ENCODE measurements at places on chromosomes 12 and 14.

DNA sequence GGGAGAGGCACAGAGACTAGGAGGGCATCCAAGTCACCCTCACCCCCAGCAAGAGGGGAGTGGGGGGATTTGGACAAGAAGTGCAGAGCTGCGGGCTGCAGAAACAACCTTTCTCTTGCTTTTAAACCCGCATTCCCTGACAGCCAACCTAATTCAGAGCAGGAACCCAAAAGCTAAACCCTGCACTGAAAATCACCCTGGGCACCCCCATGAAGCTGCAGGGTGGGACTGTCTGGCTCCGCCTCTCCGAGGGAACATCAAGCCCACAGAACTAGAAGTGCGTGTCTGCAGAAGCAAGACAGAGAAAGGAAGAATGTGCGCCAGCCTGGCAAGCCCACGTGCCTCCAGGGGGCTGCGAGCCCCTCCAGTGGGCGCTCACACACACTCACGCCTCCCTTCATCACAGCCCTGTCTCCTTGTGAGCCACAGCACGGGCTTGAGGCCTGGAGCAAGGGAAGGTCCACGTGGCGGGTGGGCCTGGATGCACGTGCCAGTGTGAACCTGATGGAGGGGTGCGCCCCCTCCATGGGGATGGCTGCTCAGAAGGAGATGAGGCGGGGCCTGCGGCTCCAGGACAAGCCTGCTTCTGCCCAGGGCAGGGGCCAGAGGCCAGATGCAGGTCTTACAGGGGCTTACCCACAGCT, 27.8 kb upstream of the PNMA1 start:
- DNase-seq, result peak; percentile 24

DNA sequence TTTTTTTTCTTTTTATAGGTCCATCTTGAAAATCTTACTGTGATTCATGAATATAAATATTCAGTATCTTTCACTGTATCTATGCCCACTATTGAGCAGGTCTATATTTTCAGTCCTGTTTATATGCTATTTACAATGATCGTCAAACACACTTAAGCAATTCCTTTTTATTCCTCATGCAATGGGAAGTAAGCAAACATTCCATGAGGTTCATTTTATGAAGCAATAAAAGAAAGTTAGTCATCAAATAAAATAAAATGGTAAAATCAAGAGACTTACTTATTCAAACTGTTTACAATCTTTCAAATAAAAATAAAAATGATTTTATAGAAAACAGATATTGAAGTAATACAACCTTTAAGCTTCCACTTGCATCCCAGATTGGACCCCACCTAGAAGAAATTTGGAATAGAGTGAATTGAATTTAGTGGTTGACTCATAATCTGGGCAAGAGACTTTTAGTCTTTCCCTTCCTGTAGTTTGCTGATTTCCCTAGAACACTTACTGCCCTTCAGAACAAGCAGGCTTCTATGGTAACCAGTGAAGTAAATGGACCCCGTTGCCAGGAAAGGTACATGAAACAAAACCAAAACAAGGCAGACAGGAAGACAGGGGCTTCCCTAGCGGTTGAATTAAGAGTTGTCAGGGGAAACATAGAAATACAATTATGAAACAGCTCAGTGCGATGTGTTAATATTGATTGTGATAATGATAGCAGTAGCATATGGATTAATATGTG, 241.0 kb upstream of the ATP2B1 start:
- DNase-seq, result peak; percentile 40

- DNase-seq, result no peak
These were observed 609.3 kb downstream of the DIO2 start for GRCh38 chr14:79602045-79602444.

GRCh38 chr12:45725631-45726602, 3.6 kb upstream of the ARID2 start:
- DNase-seq, result no peak

DNA sequence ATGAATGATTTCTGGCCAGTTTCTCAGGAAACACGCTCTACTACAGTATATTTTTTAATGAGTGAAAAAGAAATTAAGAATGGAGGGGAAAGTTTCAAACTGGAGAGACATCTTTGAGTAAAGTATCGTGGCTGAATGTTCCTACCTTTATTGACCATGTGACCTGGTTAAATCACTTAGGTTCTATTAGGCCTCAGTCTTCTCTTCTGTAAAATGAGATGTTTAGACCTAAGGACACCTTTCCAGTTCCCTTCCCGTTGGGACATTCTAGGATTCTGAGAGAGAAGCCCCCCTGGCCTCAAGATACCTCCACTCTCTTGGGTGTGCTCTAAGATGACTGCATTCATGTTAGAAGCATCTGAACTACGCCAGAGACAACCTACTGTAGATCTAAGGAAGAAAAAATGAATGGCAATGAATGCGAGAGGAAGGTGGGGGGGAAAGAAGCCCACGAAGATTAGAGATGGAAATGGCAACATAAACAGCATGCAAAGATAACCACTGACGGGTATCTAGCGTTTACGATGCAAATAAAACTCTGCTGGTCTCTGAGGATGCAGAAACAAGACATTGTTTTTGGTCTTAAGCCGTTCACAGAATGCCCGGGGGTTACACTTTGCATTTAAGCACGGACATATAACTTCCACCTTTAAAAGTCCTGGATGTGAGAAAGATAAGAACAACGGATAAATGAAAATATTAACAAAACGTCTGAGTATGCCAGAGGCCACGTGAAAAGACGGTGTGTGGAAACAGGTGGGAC, 599 bp upstream of the CPSF6 start:
- no peak for DNase-seq

GRCh38 chr12:52053536-52054209, 2.4 kb downstream of the NR4A1 start:
- DNase-seq, result no peak

GRCh38 chr12:40262657-40263056, 37.9 kb downstream of the LRRK2 start:
- DNase-seq, result no peak

DNA sequence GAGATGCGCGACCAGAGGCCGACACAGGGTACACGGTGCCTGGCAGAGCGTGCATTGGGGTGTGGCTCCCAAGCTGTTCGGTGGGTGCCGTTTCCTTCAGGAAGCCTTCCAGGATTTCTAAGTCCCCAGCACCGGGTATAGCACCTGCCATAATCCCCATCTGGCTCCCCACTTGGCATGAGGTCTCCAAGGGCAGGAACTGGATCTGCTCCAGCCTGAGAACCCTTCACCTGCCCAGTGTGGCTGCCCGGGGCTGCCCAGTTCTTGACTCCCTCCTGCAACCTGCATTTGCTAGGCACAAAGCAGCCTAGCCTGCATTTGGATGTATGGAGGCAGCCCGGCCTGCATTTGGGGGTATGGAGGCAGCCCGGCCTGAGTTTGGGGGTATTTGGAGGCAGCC, 69.7 kb downstream of the RFLNA start:
- DNase-seq, result no peak

DNA sequence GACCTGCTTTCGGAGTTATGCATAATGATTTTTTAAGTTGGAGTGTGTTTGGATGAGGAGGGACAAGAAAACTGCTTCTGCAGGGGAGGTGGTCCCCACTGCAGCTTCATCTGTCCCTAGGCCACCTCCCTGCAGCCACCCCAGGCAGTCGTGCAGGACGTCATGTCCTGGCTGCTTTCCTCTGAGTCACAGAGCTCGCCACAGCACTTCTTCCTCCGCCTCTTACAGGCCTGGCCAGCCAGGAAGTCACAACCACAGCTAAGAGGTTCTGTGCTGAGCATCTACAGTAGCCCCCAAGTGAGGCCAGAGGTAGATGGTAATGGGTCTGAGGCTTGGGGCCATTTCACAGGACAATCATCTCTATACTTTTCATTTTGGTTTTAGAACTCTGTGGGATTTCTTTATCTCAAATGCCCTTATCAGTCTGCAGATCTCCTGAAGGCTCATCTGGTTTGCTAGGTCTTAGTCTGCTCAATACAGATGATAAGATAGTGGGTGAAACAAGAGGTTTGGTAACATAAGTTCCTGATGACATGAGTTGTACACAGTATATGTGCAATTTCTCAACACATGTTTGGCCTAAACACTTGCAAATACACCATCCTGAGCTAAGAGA, 106.4 kb downstream of the ARF6 start:
- peak; percentile 78 for DNase-seq

DNA sequence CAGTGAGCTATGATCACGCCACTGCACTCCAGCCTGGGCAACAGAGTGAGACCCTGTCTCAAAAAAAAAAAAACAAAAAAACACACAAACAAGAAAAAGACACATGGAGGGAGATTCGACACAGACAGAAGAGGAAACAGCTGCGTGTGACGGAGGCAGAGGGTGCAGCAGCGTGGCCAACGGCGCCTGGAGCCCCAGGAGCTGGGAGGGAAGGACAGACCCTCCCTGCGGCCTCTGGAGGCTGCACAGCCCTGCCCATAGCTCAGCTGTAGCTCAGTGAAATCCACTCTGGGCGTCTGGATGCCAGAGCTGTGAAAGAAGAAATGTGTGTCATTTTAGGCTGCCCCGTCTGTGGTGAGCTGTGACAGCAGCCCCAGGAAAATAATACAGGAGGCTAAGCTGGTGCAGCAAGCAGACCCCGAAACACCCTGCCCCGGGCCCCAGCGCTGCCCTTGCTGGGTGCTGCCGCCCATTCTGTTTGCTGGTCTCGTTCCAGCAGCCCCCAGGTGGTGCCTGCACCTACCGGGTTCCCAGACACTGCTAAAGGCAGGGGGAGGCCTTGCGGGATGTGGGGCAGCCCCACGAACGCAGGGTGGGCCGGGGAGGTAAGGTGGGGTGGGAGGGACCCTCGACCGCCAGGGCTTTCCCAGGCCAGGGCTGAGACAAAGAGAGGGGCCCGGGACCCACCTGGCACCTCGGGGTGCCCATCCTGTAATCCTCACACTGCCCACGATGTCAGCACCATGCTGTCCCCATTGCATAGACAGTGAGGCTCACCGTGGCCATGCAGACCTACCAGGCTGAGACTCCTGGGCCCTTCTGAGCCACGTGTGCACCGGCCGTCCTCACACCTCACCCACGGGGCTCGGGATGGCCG, 21.2 kb downstream of the GALNT9 start:
- no peak for DNase-seq

GRCh38 chr12:121992059-121992879, 29.4 kb upstream of the BCL7A start:
- DNase-seq, result peak; percentile 67

DNA sequence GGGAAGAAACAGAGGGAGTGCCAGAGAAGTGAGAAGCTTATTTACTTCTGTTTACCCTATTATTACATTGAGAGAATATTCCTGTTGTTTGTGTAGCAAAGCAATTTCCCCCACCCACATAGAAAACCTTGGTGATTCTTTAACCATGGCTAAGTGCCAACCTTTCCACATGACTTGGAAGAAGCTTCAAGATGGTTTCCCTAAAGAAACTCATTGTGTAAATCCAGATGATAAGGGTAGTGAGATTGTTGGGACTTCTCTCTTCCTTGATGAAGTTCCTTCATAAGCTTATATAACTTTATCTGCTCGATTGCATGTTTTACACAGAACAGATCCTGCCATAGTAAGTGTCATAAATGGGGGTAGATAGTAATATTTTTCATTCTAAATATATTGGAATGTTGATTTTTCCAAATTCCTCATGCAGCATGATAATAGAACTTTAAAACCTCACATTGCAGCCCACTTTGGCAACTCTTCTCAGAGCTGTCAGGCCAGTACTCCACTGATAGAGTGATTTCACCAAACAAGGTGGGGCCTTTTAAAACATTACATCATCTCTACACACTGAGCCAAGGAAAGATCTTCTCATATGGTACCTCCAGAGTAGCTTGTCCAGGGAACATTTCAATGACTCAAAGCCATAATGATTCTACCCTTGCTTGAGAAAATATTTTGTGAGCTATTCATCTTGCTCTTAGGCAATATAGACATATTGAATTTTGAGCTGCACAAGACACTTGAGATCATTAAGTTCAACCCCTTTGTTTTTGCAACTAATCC, 47.8 kb upstream of the KIF21A start:
- no peak for DNase-seq

DNA sequence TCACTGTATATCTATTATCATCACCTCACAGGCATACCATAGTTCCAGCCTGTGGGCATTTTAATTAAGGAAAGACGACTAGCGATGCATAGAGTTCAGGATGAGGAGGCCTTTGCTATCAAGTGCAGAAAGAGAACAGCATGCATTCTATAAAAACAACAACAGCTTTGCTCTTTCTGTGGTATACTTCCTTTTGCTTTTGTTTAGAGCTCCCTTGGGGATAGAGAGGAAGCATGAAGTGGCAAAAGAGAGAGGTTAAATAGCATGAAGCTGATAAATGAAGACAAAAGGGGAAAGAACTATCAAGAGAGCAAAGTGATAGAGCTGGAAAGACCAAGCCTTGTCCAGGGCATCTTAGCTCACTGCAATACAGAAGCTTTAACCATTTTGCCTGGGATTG, 23.5 kb downstream of the IFNG-AS1 start:
- DNase-seq, result no peak

- DNase-seq, result no peak
These were observed 9.2 kb upstream of the ZNF385A start for GRCh38 chr12:54393743-54394142.

DNA sequence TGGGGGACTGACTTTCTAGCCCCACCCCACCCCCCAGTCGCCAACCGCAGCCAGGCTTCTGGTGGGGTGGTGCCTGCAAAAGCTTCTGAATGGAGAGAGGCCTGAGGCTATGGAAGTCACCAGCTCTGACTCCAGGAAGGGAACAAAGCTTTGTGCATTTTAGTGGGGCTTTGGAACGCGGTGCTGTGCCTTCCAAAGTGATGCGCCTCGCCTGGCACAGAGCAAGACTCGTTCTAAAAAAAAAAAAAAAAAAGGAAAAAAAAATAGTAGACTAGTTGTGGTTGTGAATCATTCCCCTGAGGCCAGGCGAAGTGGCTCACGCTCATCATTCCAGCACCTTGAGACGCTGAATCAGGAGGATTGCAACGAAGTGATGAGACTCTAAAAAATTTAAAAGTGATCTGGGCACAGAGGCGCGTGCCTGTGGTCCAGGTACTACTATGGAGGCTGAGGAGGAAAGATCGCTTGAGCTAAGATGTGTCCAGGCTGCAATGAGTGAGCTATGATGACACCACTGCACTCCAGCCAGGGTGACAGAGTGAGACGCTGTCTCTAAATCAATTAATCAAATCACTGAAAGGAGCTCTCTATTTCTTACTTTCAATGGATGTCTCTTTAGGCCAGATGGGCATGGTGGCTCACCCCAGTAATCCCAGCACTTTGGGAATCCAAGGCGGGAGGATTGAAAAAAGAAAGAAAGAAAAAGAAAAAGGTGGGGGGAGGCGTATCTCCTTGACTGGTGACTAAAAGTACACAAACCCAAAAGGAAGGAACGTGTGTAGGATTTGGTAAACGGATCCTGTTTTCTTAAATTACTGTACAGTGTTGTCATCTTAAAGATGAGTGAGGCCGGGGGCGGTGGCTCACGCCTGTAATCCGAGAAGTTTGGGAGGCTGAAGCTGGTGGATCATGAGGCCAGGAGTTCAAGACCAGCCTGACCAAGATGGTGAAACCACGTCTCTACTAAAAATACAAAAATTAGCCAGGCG, 259.6 kb upstream of the ALG10B start:
- DNase-seq, result no peak

DNA sequence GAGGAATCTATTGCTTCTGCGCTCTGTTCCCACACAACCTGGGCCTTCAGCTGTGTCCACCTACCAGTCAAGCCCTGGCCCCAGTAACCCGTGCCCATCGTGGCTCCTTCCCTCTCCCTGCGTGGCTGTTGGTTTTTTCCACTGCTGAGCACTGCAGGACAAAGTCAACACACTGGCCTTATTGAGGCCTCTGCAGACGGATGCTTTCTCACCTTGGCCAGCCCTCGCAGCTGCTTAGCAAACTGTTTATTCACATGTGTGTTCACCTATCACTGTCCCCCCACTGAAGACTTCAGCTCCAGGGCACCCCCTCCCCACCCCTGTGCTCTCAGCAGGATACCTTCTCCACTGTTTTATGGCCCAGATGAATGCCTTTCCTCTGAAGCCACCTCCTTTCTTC, 12.8 kb upstream of the GPX2 start:
- no peak for DNase-seq

- no peak for DNase-seq
These were observed 80.5 kb upstream of the PCED1B start for GRCh38 chr12:46998811-46999368.

Data from activated naive CD4-positive, alpha-beta T cell treated with Interleukin-2 at 50 U/mL for 16 hours (primary cell).